ENCODE measurements at places on chromosomes 3 and 15.

DNA sequence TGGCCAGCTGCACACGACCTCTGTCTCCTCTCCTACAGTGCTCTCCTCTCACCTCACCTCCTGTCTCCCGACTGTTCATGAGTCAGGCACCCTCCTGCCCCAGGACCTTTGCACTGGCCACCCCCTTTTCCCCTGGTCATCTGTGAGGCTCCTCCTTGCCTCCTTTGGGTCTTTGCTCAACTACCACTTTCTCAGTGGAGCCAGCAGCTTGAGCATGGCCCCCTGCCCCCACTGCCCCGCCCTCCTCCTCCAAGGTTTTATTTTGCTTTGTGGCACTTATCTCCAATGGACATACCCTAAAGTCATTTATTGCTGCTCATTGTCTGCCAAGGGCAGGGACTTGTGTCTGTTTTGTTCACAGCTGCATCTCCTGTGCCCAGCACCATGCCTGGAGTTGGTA is 64.3 kb downstream of the MGLL start:
- DNase-seq, result no peak

DNA sequence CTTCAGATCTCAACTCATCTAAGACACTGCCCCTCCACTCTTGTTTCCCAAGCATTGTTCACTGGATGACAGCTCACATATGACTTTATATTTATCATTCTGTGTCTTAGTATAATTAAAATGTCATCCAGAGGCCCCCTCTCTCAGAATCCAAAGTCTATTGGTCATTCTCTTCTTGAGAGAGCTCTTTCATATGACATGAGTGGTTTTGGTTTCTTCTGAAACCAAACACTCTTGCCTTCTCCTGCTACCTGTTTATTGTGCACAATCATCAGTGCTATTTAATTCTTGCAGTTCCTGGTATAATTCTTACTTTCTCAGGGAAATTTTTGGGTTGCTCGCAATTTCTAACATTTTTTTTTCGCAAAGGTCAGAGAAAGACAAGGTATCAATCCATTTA is 249.5 kb downstream of the IL5RA start:
- DNase-seq, result no peak

- no peak for DNase-seq
Measured at GRCh38 chr15:88661761-88662556, 23.1 kb downstream of the ISG20 start.

DNA sequence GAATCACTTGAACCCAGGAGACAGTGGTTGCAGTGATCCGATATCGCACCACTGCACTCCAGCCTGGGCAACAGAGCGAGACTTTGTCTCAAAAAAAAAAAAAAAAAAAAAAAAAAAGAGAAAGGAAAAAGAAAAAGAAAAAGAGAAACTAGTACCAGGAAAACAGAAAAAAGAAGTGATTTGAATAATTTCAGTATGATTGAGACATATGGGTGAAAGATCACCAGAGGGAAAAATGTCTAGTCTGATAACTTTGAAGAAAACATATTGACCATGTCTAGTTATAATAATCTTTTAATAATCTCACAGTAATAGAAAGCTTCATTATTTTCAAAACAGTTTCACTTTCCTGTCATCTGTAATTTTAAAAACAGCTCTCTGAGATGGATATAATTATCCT is 16.4 kb downstream of the TGFBR2 start:
- DNase-seq, result no peak

DNA sequence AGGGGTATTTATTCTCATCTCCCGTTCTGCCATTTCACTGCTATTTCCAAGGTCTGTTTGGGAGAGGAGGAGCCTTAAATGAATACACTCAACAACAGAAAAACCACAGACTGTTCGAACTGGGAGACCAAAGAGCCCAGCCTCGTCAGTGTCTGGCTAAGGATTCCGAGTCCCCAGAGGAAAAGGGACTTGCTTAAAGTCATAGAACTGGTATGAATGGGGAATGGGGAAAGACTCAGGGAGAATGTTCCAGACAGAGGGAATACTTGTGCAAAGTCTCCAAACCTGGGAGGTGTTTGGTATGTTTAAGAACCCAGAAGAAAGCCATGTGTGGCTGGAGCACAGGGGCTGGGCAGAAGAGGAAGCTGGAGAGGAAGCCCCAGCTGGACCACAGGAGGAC is 46.9 kb downstream of the FAM43A start:
- no peak for DNase-seq

DNA sequence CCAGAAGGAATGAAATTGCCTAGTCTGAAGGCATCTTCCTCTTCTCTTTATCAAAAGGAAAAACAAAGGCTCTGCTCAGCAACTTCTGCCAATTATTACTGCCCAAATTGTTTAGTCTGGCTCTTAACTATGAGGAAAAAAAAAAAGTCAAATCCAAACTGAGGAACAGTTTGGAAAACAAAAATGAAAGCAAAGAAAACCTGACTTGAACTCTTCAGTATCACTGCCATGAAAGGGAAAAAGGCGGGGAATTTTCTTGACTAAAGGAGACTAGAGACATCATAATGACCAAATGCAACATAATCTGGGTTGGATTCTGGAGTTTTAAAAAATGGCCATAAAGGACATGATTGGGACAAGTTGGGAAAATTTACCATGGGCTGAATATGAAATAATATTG is 156.3 kb downstream of the STT3B start:
- no peak for DNase-seq

DNA sequence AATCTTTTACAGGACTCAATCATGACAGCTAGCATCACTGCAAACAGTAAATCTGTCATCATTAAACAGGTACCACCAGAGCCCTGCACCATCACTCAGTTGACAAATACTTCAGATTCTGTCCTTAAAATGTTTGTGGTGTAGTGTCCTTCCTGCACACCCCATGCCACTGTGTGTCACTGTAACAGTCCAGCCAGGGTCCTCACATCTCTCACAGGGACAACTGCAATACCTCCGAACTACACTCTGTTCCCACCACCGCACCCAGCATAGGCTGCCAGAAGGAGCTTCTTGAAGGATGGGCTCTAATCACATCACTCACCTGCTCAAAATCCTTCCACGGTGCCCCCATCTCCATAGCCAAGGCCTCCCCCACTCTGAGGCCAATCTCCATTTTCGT is 90.2 kb upstream of the FGF12 start:
- no peak for DNase-seq

DNA sequence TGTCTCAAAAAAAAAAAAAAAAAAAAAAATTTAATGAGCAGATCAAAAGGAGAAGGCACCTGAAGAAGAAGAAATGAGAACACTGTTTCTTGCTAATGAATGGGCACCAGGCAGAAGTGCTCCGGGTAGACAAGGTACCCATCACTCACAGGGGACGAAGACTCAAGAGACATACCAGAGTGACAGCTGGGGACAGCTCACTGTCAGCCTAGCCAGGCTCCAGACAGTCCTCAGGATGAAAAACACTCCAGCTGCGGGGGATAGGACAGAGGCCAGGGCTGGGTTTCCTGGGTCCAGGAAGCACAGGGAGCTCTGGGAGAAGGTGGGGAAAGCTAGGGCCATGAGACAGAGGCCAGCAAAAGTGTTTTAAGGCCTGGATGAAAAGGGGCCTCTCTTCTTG is 48.5 kb upstream of the PARL start:
- no peak for DNase-seq
